ENCODE measurements at places on chromosomes 12 and 14.
A peak's percentile ranks its signal among the peaks of the same experiment; 100 is the strongest.

DNA sequence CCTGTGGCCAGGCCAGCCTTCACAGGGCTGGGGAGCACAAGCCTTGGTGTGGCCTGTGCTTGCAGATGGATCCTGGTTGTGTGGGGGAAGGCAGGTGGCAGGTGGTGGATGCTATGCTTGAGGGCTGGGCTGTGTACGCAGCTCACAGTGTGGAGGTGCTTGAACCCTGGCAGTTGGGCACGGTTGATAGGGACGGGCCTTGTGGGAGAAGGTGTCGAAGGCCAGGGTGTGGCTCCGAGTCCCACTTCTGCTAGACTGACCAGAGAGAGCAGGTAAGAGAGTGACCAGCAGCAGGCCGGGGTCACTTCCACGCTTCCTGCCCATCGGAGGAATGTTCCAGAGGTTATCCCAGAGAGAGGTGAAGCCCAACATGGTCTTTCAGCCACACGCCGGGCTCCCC lies 85.5 kb downstream of the CACNA1C start:
- no peak for DNase-seq

GRCh38 chr12:26156201-26156871 lies 31.5 kb upstream of the BHLHE41 start:
- DNase-seq: no peak

- DNase-seq: no peak
Observed at GRCh38 chr14:21107283-21107800, 6.5 kb downstream of the TMEM253 start.

DNA sequence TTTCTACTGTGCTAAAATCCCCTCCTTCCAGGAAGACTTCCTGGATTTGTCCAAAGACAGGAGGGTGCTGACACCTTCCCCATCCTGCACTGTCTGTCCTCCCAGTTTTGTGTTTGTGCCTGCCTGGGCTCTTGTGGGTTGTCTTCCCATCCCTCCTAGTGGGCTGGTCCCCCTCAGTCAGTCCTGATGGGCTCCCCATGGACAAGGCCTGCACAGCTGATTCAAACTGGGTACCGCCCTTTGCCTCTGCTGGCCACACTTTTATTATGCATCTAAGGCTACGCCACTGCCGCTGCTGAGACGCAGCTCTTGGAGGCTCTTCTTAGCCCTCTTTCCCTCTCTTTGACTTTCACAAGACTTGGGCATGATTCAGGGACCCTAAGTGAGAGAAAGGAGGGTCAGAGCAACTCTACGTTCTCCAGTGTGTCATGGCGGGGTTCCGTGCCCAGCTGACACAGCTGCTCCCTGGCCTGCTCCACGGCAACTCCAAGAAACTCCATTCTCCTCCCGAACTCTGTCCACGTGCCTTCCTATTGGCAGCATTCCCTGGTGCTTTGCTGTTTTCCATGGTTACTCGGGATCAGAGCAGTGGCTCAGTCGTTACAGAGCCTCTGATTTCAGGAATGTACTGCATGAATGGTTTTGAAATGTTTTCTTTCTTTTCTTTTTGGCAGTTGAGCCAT lies 3.8 kb upstream of the KRT85 start:
- DNase-seq: peak; percentile 52

- DNase-seq: no peak
Observed at GRCh38 chr12:3988519-3989217, 115.5 kb upstream of the PARP11 start.

DNA sequence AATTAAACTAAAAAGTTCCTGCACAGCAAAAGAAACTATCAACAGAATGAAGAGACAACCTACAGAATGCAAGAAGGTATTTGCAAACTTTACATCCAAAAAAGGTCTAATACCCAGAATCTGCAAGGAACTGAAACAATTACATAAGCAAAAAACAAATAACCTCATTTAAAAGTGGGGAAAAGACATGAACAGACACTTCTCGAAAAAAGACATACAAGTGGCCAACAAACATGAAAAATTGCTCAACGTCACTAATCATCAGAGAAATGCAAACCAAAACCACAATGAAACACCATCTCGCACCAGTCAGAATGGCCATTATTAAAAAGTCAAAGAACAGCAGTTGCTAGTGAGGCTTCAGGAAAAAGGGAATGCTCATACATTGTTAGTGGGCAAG lies 15.2 kb downstream of the PDE6H start:
- no peak for DNase-seq

GRCh38 chr14:61147831-61148549 lies 133.1 kb downstream of the TMEM30B start:
- DNase-seq: peak; percentile 17

- DNase-seq: no peak
Observed at GRCh38 chr14:105864651-105865265, 338.4 kb downstream of the TMEM121 start.

GRCh38 chr12:67468549-67469245 lies 179.8 kb upstream of the DYRK2 start:
- DNase-seq: no peak

- DNase-seq: no peak
Observed at GRCh38 chr14:29215853-29216252, 449.3 kb downstream of the FOXG1 start.

- no peak for DNase-seq
Observed at GRCh38 chr12:39692258-39692853, 72.8 kb upstream of the ABCD2 start.

DNA sequence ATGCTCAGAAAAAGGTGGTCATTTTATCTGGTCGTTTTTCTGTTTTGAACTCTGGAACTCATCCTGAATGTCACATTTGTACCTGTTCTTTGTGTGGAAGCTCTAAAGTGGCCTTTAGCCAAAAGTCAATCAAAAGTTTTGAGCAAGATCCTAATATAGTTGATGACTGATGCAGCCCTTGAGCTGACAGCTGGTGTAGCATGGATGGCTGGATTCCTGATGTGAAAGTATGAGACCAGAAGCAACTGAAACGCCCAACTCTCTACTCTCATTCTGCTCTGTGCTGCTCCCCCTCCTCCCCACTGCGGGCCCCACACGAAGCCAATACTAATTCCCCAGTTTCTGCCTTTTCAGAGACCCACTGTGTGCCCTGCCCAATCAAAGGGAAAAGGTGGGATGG lies 10.3 kb upstream of the MYH7 start:
- no peak for DNase-seq

- no peak for DNase-seq
Observed at GRCh38 chr12:113601656-113602263, 130.1 kb upstream of the LHX5 start.

GRCh38 chr12:109621901-109622364 lies 48.3 kb downstream of the MVK start:
- DNase-seq: no peak

- no peak for DNase-seq
Observed at GRCh38 chr14:83463500-83464098, 1929.9 kb upstream of the SEL1L start.

DNA sequence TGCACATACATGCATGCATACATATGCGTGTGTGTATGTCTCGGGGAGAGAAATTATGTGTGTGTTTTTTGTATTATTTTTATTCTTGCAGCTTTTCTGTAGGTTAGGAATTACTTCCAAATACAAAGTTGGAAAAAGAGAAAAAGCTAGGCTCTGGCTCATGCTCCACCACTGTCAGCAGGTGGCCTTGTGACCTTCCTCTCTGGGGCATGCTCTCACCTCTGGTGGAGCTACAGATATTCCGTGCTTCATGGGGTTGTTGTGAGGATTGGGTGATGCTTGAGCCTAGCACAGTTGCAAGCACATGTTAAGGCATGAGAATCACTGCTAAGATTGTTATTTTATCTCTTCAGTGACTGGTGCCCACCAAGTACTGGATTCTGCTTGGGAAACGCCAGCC lies 6.7 kb upstream of the SERPINA6 start:
- DNase-seq: no peak

DNA sequence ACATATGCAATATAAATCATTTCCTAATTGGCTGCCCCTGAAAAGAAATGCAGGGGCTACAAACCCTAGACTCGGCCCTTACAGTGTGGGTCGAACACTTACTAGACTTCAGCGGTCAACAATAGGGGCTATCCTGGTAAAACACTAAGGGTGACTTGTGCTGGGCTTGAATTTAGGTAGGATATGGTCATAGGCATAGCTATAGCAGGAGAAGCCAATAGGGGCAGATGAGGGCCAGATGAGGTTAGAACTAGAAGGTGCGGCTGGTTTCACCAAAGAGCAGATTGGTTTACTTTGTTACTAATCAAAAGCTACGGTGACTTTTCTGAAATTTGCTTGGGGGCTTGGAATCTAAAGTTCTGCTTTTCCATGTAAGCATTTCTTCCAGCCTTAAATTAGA lies 282.3 kb upstream of the DIO2 start:
- no peak for DNase-seq
